ENCODE measurements at places on chromosomes 5 and 9.
A peak's percentile ranks its signal among the peaks of the same experiment; 100 is the strongest.

- DNase-seq = no peak
Observed at GRCh38 chr9:104092875-104093600, 1.1 kb upstream of the SMC2 start.

DNA sequence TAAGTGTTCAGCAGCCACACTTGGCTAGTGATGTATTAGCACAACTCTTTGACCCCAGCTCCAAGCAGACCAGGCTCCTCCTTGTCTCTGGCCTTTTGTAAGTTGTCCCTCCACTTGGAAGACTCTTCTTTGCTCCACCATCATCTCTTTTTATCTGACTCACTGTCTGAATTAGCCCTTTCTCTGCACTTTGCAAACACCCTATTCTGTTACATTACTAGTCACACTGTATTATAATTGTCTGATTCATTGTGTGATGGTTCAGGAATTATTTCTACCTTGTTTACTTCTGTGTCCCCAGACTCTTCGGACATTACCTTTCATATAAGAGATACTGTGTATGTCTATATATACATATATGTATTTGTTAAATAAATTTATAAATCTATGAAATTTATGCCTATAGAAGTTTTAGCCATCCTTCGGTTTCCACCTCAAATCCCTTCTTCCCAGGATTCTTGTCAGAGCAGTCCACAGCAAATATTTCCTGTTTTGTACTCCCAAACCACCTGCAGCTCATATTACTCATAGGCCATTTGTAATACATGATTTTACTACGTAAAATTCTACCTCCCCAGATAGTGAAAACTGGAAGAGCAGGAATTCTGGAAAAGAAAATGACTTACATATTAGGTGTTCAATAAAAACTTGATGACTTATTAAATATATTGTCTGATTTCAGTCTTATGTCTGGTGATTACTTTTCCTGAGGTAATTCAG lies 69.0 kb downstream of the MTAP start:
- no peak for DNase-seq

GRCh38 chr9:22170990-22171670 lies 162.0 kb upstream of the CDKN2B start:
- DNase-seq = no peak

- peak; percentile 45 for DNase-seq
Observed at GRCh38 chr9:13049223-13049622, 230.3 kb downstream of the MPDZ start.

DNA sequence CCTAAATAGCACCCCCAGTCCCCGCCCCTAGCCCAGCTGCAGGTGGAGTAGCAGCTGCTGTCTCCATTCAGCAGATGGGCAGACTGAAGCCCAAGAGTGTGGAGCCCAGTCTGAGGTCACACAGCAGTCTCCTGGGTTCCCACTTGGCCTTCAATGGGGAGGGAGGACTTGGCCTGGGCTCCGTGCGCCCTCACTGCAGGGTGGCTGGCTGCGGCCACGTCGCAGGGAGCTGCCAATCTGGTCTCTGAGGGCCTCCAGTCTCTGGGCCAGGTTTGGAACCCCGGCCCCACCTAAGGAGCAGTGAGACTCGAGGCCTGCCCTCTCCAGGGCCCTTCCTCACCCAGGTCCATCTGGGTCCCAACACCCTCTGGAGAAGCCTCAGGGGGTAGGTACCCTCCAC lies 7.4 kb downstream of the KIF12 start:
- DNase-seq = no peak

GRCh38 chr5:52694648-52695047 lies 93.1 kb upstream of the ITGA1 start:
- no peak for DNase-seq

DNA sequence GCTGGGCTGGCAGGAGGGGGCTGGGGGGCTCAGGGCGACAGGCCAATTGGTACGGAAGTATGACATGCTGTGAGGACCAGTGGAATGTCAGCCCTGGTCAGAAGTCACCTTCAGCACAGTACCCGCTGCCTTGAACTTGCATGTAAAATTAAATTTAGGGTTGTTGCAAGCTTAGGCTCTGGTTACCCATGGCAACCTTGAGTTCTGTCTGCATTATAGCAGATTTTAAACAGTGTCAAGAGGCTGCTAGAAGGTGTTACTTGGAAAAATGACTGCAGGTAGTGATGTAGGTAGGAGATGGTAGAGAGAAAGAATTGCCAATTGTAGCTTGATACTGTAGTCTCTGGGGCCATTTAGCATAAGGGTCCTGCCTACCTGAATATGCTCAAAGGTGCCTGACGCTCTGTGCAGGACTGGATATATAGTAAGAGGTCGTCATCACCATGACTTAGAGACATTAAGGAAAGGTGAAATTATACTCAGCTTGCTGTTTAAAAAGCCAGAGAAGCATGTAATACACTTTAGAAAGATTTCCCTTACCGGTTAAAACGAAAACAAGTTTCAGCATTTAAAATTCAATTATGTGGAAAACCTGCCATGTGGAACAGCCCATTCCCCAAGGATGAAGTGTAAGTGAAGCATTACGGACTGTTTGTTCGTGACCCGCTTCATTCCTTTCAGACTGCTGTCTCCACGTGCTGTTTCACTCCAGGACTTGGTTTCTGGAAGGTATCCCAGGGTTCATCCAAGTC lies 169.0 kb downstream of the PDZD2 start:
- DNase-seq = no peak

- no peak for DNase-seq
Observed at GRCh38 chr5:18799482-18800128, 1165.3 kb downstream of the TAF11L14 start.

- DNase-seq = no peak
Observed at GRCh38 chr5:141814064-141814964, 63.9 kb downstream of the PCDH1 start.

GRCh38 chr5:15209053-15209762 lies 290.8 kb upstream of the FBXL7 start:
- no peak for DNase-seq

- DNase-seq = no peak
Observed at GRCh38 chr9:95157481-95158151, 159.9 kb downstream of the FANCC start.

- DNase-seq = no peak
Observed at GRCh38 chr5:96120120-96120519, 158.5 kb upstream of the ELL2 start.

DNA sequence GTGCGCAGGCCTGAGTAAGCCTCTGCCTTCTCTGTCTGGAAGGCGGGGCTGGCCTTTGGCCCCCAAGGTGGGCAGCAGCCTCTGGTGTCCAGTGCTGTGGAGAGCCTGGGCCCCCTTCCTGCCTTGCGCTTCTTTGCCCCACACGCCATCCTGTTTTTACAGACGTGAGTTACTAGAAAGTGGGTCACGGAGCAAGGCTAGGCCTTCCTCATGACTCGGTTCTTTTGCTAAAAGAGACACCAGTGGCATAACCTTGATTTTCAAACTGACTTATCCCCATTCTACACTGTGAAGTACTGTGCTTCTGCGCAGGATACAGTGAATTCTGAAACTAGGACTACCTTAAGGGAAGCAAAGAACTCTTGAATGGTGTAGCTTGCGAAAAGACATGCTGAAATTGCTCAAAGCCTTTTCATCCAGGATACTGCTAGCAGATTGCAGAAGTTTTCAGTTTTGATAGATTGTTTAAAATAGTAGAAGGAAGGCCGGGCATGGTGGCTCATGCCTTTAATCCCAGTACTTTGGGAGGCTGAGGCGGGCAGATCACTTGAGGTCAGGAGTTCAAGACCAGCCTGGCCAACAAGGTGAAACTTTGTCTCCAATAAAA lies 7.2 kb downstream of the ROPN1L start:
- DNase-seq = no peak

- no peak for DNase-seq
Observed at GRCh38 chr9:27732494-27732893, 159.2 kb upstream of the C9orf72 start.

DNA sequence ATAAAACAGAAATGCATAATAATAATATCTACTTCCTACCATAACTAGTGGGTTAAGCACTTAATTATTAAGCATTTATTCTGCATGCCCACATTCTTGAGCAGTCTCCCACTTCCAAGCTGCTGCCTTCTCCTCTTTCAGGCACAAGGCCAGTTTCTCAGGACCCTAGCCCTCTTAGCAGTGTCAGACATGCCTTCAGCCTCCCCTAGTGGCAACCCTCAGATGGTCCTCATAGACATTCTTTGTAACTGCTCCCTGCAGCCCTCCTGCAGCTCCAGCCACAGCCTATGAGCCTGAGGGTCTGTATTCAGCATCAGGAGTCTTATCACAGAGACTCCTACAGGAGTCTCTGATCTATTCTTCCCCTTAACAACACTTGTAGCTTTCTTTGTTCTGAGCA lies 3.9 kb downstream of the IL9 start:
- DNase-seq = no peak

- no peak for DNase-seq
Observed at GRCh38 chr9:71863631-71864030, 47.4 kb downstream of the ABHD17B start.

- no peak for DNase-seq
Observed at GRCh38 chr9:95246547-95246946, 71.0 kb downstream of the FANCC start.

DNA sequence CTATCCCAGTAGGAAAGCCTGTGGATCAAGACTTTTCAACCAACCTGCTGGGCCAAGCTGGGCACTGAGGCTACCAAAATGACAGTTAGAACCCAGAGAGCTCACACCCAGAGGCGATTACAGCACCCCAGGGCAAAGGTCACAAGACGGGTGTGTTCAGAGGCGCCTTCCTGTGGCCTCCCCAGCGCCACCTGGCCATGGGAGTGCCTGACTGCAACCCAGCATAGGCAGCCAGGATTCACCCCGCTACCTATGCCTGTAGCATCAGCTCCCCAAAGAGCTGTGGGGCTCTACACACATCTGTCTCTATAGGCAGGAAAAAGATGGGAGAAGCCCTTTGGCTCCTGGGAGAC lies 33.5 kb downstream of the PDGFRB start:
- DNase-seq = no peak

DNA sequence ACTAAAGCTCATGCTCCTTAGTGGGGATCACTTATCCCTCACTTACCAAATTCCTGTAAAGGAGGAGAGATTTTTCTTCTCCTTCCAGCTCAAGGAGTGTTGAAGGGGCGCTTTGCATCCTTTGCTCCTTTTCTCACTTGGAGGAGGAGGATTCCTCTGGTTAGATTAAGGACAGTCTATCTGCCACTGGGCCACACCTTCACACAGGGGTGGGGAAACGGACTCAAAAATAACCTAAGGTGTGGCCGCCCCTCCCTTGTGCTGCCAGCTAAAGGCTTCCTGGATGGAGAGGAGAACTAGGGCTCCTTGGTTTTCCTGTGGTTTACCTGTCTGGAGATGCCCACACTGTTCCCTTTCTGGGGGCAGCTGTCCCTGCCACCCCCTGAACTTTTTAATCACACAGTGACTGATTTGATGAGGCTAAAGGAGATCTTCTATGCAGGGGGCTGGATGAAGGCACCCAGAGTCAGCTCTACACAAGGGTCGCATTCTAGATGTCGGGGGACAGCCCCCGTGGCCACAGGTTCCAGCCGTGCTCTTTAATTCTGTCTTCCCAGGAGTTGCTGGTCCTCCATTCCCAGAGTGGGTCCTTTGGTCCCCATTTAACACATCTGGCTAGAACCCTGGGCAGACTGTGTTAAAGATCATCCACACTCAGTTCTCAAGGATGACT lies 14.4 kb downstream of the GLRX start:
- DNase-seq = no peak
